ENCODE measurements at places on chromosomes 11 and 22.

GRCh38 chr11:70834277-70834940 lies 418.0 kb downstream of the SHANK2 start:
- no peak for DNase-seq

DNA sequence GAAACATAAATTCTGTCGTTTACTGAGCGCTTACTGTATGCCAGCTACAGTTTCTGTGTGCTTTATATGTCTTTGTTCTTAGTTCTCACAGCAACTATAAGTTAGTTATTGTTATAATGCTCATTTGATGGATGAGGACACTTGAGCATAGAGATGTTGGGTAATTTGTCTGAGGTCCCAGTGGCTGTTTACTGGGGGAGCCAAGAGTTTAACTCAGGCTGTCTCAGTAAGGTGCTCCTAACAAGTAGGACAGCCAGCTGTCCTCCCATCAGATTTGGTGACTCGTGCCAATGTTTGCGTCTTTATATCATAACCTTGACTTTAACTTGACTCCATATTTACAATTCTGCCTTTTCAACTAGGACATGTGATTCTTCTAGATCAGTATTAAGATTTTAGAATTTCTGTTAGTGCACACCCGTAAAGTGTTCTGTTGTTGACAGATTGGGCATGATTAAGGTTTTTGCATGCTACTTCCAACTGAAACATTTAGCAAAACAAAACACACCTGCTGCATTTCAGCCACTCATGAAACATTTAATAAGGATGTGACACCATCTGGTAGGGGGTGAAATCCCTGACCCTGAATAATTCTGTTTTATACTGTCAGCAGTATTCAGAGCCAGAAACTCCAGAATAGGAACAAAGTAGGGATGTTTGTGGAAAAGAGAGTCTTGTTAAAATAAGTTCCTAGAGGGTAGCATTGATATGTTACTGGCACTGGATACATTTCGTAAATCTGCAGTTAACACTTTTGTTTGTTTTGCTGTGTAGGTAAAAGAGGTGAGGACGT lies 1.9 kb downstream of the REXO2 start:
- DNase-seq = no peak

DNA sequence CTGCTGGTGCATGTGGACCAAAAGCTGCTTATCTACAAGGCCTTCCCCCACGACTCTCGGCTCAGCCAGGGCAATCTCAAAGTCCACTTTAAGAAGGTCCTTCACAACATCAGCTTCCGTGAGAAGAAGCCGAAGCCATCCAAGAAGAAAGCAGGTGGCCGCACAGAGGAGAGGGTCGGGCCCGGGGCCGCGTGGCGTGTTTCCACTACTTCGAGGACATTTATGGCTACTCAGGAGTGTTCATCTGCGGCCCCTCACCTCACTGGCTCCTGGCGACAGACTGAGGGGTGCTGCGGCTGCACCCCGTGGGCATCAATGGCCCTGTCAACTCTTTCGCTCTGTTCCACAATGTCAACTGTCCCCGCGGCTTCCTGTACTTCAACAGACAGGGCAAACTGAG lies 16.2 kb upstream of the SLC5A4 start:
- DNase-seq = no peak

GRCh38 chr11:108220721-108221336 lies 1.6 kb downstream of the NPAT start:
- DNase-seq = no peak

GRCh38 chr22:40477683-40478337 lies 107.4 kb downstream of the SGSM3 start:
- DNase-seq = no peak

DNA sequence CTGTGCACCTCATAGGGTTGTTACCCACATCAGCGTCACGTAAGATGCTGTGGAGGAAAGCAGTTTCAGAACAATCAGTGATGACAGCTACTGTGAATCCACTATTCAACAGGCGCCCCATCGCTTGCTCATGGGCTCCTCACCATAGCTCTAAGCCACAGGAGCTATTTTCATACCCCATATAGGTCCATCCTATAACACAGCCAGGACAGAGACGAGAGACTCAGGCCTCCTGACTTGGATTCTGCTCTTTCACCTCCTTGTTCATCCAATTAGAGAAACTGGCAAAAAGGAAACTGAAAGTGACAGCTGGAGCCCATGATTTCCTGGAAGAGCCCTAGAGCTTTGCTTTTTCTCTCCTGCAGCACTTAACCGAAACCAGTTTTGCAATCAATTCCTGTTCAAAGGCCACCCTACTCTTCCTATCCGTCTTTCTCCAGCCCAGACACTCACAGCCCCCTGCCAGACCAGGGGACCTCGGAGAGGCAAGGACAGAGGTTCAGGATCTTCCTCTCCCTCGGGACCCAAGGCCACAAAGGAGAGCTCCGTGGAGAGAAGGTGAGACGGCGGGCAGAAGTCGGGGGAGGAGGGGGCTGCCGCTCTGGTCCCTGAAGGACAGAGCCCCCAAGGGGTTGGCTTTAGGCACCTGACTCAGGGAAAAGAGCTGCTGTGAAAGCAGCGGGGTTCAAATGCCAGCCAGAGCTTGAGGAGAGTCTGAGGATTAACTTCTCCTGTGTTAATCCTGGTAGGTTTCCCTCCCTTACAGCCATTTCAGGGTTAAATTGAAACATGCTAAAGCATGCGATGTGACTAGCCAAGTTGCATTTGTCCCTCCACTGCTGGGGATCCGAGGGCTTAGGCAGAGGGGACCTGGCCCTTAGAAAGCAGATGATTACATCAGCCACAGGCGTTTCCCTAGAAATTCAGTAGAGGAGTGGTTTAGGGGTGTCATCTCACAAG lies at the start of gene APOL6:
APOL6 (plus strand) TSS at position 381 of the 960 bp plus-strand sequence. CDS start 7,980 bp downstream, outside the sequence.
- peak; percentile 76 for DNase-seq

- DNase-seq = no peak
Observed at GRCh38 chr11:79308429-79308828, 132.4 kb downstream of the TENM4 start.

DNA sequence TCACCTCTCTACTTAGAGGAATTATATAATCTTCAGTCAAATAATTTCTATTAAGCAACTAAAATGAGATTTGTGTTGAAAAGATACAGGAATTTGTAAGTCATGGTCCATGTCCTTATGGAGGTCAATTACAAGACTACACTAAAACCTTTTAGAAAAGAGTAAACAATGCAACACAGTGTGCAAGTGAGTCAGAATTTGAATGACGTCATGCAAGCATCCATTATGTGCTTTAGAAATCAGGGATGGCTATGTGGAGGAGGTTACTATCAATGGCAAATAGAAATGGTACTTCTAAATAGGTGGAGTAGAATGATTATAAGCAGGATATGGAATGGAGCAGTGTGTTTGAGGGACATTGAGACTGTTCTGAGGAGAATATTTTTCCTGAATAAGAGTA lies 16.6 kb downstream of the OR10D3 start:
- DNase-seq = no peak

GRCh38 chr11:134445601-134446325 lies 33.7 kb upstream of the B3GAT1 start:
- no peak for DNase-seq

DNA sequence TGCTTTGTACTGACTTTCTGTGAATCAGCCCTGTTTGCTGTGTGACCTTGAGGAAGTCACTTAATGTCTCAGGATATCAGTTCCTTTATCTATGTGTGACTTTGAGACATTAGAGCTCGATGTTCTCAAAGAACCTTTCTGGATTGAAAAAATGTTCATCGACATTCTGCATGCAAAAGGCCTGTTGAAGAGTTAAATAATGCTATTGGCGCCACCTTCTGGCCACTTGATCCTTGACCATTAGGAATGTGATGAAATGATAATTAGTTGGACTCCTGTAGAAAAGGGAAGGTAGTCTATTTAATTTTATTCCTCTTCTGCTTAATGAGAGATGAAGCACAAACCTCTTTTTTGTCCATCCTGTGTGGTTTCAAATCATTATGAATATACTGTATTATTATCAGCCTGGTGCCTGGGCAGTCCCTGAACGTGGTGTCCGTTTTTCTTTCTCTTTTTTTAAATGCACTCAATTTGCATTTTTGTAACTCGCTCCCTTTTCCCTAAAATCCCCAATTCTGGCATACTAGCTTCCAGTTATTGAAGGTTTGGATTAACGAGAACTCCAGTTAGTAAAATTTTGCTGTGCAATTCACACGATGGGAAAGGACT lies 20.7 kb downstream of the ELF5 start:
- peak; percentile 58 for DNase-seq

- DNase-seq = no peak
Observed at GRCh38 chr11:35179466-35180135, 40.6 kb downstream of the CD44 start.

DNA sequence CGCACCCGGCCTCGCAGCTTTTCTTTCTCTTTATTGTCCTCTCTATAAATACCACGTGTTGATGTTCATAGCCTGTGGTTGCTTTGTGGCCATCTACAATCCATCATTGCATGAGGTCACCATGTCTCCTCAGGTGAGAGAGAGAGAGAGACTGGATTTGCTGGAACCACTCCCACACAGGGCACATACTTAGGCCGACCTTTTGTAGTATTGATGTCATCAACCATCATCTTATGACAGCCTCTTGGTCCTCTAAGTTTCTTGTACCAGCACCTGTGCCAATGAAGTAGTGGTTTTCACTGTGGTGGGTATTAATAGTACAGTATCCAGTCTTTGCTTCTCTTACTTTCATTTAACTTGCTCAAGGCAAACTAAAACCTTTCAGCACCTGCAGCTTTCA lies 22.8 kb upstream of the P2RY6 start:
- DNase-seq = peak; percentile 15

- no peak for DNase-seq
Observed at GRCh38 chr22:49608228-49608627, 219.4 kb downstream of the BRD1 start.

DNA sequence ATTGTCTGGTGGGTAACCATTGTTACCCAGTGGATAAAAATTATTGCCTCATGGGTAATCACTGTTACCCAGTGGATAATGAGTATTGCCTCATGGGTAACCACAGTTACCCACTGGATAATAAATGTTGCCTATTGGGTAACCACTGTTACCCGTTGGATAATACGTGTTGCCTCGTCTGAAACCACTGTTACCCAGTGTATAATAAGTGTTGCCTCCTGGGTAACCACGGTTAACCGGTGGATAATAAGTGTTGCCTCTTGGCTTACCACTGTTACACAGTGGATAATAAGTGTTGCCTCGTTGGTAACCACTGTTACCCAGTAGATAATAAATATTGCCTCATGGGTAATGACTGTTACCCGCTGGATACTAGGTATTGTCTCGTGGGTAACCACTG lies 20.9 kb upstream of the NXPE4 start:
- no peak for DNase-seq

GRCh38 chr11:20363500-20364340 lies at the start of gene HTATIP2:
TSS of gene HTATIP2 (plus strand) at chr11:20363714. CDS start at chr11:20364238, 524 bp downstream.
- DNase-seq = peak; percentile 83

- no peak for DNase-seq
Observed at GRCh38 chr22:22711532-22711913, 67.1 kb downstream of the GGTLC2 start.

GRCh38 chr11:118226296-118226695 lies 1.5 kb upstream of the JAML start:
- DNase-seq = peak; percentile 41

- no peak for DNase-seq
Observed at GRCh38 chr22:44538518-44539315, 40.7 kb upstream of the RTL6 start.

GRCh38 chr11:39810358-39810757 lies 1649.1 kb downstream of the LRRC4C start:
- DNase-seq = no peak

DNA sequence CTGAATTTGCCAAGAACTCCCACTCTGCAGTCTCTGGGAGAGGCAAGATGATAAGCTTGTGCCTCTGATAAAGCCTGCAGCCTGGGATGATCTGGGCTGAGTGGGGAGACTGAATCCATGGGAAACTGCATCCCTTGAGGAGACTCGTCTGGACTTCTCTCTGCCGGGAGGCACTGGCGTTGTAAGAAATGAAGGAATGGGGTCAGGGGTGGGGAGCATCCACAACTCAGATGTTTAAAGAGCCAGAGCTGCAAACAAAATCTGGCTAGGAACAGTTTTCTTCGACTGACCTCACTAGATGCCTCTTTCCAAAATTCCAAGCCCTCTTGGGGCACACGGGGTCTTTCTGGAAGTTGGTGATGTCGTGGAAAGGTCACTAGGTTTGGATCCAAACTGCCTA lies 64.4 kb downstream of the SPON1 start:
- no peak for DNase-seq

DNA sequence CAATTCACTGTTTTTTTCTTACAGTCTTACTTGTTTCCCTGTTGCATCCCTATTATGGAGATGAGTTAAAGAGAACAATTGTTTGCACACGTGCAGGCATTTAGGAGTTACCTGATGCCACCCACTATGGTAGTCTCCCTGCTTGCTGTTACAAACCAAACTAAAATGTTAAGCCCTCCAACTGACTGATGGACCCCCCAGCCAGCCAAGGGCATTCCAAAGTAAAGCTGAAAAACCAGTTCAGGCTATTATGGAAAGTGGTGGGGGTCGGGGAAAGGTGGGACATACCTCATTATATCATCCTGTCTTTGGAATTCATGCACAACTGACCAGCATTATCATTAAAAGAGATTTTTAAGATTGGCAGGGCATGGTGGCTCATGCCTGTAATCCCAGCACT lies 47.0 kb upstream of the GNAZ start:
- no peak for DNase-seq

GRCh38 chr11:97107604-97108003 lies 717.8 kb downstream of the JRKL start:
- no peak for DNase-seq

DNA sequence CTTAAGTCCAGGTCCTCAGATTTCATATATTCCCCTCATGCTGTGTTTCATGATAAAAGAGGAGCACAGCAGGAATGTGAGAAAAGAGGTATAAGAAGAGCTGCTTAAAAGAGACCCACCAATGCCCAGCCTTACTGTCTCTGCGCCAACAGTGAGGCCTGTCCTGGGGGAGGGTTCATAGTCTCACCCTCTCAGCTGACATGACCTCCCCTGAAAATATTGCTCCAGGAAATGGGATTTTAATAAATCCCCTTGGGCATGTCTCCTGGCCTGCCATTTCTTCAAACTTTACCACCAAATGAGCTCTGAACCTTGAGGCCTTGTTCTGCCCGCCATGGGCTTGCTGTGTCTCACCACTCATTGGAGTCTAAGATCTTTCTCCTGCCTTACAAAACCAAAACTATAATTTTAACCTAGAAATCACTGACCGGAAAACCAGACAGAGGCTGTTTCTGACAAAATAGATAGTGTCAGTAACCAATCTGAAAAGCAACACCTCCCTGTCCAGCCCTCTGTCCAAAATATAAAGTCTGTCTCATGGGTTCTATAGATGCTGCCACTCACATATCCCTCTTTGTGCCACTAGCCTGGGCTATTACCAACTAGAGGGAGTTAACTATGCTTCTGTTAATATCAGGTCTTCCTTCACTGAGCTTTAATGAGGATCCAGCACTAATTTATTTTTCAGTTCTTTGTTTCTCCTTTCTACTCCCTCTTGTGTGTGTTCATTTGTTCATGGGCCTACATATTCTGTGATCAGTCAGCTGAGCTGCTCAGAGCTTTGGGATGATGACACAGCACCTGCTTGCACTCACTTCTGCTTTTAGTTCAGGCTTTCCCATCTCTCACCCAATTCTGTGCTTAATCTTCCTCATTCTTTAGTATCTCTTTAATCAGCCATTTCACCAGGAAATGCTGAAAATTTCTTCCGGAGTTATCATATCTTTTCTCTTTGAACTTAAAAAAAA lies at the start of gene OR2AG2:
OR2AG2 (minus strand) TSS at position 51 of the 968 bp plus-strand sequence. CDS start 3,019 bp downstream, outside the sequence.
- no peak for DNase-seq

- peak; percentile 47 for DNase-seq
Observed at GRCh38 chr11:103682318-103683184, 353.9 kb upstream of the DDI1 start.
